ENCODE measurements at places on chromosomes 2 and 18.
A peak's percentile ranks its signal among the peaks of the same experiment; 100 is the strongest.

DNA sequence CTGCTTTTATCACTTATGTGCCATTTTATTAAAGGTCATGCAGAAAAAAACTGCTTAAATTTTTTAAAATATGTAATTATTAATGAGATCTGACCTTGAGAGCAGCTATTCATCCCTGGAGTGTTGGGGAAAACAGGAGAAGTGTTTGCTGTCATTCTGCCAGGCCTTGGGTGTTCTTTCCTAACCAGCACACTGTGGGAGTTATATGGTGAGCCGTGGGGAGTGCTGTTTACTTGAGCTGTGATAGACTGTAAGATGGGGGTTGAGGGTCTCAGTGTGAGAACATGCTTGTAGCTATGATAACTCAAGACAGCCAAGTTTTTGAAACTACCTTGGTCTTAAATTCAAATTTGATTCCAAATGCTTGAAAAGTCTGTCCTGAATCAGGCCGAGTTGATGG is 101.3 kb upstream of the ARHGAP28 start:
- DNase-seq: no peak

DNA sequence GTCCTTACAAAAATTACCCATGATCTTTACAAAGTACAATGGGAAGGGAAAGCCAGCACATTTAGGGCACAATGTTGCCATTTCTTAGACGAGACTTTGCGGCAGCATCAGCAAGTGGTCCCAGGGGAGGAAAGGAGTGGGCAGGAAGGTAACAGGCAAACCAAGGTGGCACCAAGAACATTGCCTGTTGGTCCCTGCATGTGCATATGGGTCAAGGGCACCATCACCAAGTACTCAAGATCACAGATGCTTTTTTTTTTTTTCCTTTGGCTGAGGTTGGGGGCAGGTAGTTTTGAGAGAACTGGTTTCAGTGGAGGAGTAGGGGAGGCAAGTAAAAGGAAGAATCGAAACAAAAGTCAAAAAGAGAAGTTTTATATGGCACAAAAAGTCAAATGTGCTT is 752 bp upstream of the CYTIP start:
- DNase-seq: no peak

GRCh38 chr2:111927723-111928122 is 29.3 kb downstream of the MERTK start:
- no peak for DNase-seq

GRCh38 chr2:8488001-8488738 is 193.7 kb upstream of the ID2 start:
- DNase-seq: no peak

GRCh38 chr2:164935118-164936101 is 19.9 kb downstream of the SLC38A11 start:
- no peak for DNase-seq

- no peak for DNase-seq
These were observed 26.5 kb downstream of the NCKAP5 start for GRCh38 chr2:133541797-133542196.

DNA sequence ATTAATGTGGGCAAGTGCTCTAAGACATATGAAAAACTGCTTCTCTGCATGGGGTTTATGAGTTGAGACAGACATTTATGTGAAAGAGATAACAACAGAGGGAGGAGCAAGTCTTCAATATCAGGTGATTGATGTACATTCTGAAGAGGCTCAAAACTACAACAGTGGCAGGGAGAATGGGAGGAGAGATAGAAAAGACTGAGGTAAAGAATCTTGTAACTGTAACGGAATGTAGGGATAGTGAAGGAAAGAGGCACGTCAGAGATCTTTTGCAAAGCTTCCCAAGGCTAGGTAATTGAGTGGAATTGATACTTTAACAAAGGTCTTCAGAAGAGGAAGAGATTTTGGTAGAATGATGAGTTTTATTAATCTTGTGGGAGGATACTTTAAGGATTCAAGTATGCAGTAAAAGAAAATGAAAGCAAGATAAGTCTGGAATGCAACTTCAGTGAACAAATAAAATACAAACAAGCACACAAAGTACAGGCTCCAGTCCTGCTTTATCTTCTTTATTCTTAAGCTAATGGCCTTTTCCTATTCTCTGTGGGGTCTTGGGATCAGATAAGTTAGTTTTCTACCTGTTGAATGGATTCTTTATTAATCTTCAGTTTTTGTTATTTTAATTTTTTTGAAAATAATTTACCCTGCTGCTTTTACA is 15.0 kb downstream of the SMAD4 start:
- DNase-seq: no peak

DNA sequence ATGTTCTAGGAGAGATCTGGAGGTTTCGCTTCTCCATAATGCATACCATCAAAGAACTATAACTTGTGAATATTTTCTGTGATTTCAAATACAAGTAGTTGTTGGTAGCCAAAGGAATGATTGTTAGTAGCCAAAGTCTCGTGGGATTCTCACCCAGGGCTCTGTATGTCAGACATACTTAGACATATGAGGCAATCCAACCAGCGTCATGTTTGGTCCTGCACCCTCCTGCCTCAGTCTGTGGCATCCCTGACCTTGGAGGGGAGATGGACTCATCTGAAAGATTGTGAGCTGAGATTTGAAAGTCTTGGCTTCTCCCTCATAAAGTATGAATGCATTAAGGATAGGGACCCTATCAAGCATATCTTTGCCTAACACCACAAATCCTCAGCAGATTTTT is 81.2 kb downstream of the CTIF start:
- no peak for DNase-seq

GRCh38 chr2:232085164-232085563 is 123.7 kb downstream of the DIS3L2 start:
- no peak for DNase-seq

DNA sequence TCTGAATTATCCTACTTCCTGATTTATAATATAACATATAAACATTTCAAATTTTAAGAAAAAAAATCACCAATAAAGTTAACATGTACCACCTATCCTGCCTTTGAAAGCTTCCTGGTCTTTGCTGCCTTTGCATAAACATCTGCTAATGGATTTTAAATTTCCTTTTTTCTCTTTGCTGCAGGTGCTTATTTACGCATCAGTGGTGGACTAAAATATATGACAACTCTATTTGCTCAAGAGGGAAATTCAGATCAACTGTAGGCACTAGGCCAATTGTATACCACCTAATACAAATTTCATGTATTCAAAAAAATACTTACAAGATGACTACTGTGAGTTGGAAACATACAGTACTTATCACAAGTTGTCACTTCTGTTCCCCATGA is 57.2 kb downstream of the RAD51AP2 start:
- DNase-seq: no peak

DNA sequence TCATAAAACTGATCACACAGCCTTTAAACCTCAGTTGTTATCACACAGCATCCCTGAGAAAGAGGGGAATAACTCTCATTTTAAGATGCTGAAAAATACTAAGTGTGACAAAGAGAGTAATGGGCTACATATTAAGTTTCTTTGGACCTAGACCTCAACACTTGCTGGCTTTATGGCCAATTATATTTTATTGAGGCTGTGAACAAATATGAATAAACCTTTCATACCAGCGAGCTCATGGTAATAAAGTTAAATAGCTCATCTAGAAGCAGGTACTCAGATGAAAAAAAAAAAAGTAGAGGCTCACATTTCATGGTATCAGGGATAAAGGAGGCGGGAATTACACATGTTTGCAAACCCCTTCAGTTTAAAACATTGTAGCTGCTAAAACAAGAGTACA is 75.7 kb downstream of the DOCK10 start:
- DNase-seq: no peak

- no peak for DNase-seq
These were observed 49.3 kb downstream of the SLC39A10 start for GRCh38 chr2:195706161-195706900.

DNA sequence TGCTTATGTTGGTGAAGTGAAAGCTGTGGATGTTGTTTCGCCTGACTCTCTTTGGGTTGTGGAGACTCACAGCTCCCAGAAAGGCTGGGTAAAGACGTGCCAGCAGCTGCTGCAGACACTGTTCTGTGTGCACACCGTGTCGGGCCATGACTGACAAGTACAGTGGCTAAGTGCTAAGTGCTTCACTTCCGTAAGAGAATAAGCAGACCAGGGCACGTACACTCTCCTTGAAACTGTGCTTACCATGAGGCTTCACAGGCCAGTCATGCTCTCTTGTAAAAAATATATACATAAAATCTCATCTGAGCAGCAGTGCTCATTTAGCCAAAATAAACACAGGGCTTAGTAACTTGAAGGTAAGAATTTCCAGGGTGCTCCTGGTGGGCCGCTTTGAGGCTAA is 86.0 kb downstream of the NRP2 start:
- no peak for DNase-seq

GRCh38 chr18:28177828-28178635 is 1.1 kb upstream of the CDH2 start:
- DNase-seq: peak; percentile 67

DNA sequence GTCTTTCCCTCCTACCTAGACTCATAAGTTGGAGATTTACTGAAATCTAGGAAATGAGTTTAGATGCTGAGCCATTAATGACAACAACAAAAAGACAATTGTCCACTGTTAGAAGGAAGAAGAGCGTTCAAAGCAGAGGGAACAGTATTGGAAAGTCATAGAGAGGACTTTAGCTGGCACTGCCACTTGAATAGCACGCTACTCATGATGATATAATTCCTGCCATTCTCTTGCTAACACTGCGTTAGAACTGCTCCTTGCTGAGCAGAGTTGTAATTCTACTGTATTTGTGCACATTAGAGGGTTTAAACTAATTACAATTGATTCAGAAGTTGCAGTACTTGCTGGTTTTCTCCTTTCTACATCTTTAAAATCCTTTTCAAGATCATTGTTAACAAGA is 9.0 kb upstream of the AFTPH start:
- DNase-seq: no peak

DNA sequence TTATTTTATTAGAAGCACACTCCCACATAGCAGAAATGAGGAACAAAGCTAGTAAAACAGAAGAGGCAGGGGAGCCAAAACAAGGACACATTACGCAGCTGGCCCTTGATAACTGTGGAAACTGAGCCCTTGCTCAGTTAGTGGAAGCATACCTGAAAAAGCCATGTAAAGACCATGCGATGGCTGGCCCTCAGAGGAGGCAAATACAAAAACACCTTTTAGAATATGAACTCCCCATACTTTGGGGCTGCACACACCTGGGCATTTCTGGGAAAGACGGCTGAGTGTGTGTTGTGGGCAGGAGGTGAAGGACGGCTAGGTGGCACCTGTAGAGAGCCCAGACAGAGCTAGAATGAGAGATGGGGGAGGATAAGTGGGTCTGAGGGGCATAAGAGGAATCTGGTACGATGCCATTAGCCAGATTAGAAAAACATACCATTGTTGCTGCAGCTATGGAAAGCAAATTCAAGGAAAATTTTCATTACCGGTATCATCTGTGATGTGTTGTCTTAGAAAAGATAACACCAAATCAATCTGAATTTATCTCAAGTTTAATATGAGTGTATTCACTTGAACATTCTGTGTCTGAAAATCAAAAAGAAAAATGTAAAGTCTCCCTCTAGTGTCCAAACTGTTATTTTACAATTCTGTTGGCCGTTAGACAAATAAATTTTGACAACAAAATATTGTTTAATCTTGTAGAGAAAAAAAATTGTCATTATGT is 45.2 kb upstream of the SULT1C3 start:
- no peak for DNase-seq

DNA sequence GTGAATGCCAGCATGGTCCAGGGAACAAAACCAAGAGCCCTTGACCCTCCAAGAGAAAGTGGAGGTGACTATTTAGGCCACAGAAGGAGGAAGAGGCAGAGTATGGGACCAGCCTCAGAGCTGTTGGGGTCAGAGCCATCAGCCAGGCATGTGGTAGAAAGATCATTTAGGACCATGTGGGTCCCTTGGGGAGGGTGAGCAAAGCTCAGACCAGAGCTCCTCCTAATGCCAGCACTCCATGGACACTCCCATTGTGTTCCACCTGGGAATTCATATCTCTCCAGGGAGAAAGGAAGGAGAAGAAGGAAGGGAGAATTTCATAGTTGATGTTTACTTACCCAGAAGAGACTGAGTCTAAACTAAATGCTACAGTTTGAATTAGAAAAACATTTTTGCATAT is 73.2 kb downstream of the CYBRD1 start:
- peak; percentile 23 for DNase-seq

DNA sequence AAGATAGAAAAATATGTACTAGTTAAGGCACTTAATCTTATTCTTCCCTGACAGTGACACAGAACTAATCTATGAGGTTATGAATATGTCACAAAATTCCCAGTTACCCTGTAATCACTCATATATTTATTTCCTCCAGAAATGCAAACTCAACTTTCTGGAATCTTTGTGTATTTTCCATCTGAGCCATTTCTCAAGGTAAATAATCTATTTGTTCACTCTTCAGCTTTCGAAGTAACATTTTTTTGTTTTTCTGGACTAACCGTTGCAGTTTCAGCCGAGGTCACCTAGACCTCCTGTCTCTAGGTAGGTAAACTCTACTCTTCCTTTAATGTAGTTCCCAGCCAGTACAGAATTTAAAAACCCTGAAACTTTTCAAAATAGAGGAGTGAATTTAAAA is 250.9 kb downstream of the EXOC6B start:
- DNase-seq: no peak

- DNase-seq: no peak
These were observed 203.8 kb downstream of the ETAA1 start for GRCh38 chr2:67600946-67601345.

- DNase-seq: no peak
These were observed 18.1 kb downstream of the GPC1 start for GRCh38 chr2:240453461-240454105.

- DNase-seq: no peak
These were observed 63.5 kb downstream of the CYB5A start for GRCh38 chr18:74228312-74228711.

DNA sequence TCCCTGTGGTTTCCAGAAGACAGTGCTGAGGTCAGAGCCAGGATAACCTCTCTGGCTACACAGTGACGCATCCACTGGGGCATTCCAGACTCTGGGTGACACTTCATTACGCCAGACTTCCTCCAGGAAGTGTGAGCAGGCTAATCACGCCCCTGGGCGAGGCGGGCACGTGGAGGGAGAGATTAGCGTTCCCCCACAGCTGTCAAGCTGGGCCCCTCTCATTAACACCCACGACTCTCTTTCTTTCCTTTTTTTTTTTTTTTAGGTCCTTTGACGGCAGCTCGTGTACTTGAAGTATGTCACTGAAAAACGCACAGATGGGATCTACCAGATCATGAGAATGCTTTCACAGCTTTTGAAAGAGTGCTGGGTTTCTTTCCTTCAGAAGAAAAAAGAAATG is 274.6 kb downstream of the AFF3 start:
- DNase-seq: peak; percentile 55

DNA sequence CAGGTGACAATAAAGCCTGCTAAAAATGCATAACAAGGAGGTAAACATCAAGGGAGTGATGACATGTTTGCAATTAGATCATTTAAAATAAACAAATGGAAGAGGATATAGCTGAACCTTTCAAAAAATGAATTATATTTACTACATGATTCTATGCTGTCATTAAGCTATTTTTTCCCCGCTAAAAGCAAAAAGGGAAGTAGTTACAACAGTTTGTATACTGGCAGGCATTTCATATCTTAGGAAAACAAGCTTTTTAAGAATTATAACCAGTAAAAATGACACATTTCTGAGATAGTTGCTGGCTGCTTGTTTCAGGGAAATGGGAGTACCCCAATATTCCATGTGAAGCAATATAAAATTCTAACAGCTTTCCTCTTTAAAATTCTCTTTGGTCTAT is 89.1 kb upstream of the ITGB6 start:
- no peak for DNase-seq

GRCh38 chr18:24530630-24531111 is 70.2 kb downstream of the HRH4 start:
- DNase-seq: peak; percentile 43

All from urothelium cell line (cell line).